ENCODE measurements at places on chromosomes 5 and 9.
A peak's percentile ranks its signal among the peaks of the same experiment; 100 is the strongest.

GRCh38 chr5:181069767-181070491 is 29.9 kb downstream of the BTNL9 start:
- no peak for DNase-seq

DNA sequence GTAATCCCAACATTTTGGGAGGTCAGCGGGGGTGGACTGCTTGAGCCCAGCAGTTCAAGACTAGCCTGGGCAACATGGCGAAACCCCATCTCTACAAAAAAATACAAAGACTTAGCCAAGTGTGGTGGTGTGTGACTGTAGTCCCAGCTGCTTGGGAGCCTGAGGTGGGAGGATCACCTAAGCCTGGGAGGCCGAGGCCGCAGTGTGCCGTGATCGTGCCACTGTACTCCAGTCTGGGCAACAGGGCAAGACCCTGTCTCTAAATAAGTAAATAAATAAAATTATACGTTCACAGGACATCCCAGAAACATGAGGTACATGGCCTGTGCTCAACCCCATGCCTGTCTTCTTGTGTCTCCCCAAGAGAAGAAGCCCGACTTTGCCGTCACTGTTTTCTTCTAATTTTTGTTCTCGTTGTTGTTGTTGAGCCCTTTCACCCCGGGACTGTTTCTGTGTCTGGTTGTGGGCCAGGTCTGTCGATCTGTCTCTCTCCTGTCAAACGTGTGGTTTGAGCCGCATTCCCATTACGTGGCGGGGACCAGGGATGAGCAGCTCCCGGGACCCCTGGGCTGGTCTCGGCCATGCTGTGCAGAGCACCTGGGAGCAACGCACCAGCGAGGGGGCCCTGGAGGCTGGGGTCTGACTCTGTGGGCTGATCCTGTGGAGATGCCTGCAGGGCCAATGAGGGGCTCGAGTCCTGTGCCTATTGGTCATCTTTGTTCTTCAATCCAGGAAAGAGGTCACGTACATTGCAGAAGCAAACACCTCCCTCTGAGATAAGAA is 32.2 kb downstream of the NACC2 start:
- no peak for DNase-seq

- no peak for DNase-seq
Measured at GRCh38 chr9:109806506-109807115, 26.6 kb downstream of the PALM2AKAP2 start.

DNA sequence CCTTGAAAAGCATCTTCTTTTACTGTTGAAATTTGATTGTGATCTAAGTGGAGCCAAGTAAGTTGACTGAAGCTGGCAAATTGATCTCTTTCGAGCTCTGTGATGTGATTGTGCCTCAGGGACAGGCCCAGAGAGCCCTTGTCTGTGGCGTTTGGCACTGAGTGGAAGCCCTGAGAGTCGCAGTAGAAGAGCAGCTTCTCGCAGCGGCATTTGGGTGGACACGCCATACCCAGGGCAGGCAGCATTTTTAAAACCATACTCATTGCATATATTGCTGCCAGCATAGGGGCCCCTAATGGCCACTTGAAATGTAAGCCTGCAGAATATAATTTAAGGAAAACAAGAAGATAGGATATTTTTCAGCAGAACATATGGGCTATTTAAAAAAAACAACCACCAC is 894 bp downstream of the LRRTM2 start:
- DNase-seq = no peak

- no peak for DNase-seq
Measured at GRCh38 chr5:54996466-54996865, 11.1 kb upstream of the ESM1 start.

- DNase-seq = peak; percentile 40
Measured at GRCh38 chr5:127290019-127290945, at the start of gene MEGF10. Gene MEGF10, plus strand, starts transcription at chr5:127290796. Its CDS starts 40,513 bp downstream, at chr5:127331309.

GRCh38 chr5:56278335-56278753 is 45.2 kb upstream of the ANKRD55 start:
- DNase-seq = no peak
